Suppressor macrophage (primary cell): ENCODE measurements at places on chromosomes 16 and 17.

DNA sequence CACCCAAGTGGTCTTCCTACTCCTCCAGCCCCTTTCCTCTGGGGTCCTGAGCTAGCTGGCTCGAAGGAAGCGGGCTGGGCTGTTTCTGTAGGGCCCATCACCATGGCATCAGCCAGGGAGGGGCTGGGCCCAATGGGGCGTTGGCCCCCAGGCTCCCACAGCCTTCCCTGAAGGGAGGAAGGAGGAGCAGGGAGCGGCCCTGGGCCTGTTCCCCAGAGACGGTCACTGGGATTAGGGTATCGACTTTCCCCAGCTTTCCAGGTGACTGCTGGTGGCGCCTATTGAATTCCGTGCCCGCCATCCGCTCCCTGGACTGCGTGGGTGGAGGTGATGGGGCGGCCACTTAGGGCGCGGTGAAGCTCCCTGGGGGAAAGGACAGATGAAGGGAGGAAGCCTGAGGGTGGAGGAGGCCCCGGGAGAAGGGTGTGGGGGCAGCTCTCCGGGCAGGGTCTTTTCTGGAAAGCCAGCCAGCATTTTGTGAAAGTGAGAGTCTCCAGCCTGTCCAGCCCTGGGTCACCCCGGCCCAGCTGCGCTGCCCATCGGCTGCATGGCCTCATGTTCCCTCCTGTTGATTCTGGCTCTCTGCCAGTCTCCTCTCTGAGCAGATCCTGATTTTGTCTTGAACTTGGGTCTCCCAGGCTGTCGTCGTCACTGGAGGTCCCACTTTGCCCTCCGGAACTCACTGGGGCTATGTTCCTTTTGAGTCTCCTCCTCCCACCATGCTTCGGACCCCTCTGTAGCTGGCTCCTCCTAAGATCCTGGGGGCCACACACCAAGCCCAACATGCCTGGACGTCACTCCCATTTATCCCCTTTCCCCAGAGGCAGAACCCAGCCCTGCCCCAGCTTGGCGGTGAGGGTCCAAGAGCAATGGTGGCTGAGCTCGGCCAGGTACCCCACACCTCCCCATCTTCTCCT is 9.8 kb downstream of the NHERF1 start:
- DNase-seq, result no peak

DNA sequence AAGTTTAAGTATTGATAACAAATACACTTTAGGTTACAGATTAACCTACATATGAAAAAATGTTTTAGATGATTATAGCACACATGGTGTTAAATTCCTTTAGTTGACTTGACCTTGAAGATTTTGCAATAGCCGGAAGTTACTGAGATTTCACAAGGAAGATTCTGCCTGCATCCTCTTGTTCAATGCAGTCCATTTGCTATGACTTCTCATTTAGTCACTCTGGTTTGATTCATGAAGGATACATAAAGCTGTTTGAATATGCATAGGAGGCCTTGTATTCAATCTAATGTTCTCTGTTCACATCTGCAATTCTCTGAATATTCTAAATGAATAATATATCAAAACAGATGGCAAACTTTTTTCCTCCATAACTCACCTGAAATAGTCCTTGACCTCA is 870.2 kb upstream of the GOT2 start:
- DNase-seq, result no peak

- no peak for DNase-seq
Observed at GRCh38 chr16:6602405-6602804, 730.2 kb upstream of the RBFOX1 start.

GRCh38 chr16:3101018-3101840 is 2.1 kb upstream of the ZSCAN10 start:
- peak; percentile 53 for DNase-seq

GRCh38 chr16:47492428-47493377 is 31.6 kb downstream of the PHKB start:
- DNase-seq, result peak; percentile 88

DNA sequence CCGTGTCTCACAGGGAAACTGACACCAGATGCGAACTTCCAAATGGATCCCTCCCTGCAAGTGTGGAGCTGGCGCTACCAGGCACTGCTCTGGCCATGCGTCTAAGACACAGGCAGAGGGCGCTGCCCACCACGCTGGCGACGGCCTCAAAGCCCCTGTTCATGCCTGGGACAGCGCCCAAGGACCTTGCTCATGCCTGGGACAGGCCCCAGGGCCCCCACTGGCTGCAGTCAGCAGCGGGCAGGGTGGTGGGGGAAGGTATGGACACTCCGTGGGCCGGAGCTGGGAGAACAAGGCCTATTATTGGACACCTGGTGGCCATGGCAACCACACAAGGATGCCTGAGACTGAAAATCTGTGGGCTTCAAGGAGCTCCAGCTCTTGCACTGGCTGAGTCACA is 8.8 kb downstream of the ZG16B start:
- DNase-seq, result peak; percentile 79

DNA sequence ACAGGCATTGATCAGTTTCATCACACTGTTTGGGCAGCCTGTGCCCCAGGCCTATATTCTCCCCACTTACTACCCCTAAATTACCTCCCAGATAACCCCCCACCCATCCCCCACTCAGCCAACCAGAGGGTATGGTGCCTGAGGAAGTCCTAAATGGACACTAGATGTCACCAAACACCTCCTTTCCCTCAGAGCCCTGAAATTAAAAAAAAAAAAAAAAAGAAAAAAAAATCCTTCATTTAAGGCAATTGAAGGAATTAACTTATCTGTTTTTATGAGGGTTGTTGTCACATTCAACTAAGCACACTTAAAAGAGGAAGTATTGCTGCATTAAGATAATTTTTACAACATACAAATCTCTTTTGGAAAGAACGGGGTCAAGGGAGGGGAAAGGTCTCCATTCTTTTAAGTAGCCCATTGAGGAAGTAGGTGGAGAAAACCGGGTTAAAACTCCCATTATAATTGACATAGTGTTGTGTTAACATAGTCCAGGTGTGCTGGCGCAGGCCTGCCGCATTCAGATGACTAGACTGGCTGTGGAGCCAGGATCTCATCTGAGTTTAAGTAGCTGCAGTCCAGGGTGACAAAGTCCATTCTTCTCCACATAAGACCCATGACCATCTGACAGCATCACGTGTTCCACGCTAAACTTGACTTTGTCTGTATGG is 46.3 kb downstream of the SNX11 start:
- peak; percentile 36 for DNase-seq

DNA sequence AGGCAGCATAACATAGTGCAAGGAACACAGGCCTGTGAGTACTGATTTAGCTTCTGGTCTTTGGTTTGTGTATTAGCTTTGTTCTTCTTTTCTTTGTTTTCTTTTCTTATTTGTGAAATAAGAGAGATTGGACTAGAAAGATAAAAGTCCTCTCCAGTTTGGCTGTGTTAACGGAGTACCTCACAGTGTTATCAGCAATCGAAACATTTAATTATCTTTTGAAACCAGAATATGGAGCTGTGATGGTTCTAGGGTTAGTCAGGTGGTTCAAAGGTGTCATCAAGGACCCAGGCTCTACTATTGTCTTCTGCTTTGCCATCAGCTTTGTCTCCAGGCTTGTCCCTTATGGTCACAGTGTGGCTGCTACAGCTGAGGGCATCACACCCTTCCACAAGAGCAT is 25.6 kb downstream of the ADORA2B start:
- DNase-seq, result no peak

DNA sequence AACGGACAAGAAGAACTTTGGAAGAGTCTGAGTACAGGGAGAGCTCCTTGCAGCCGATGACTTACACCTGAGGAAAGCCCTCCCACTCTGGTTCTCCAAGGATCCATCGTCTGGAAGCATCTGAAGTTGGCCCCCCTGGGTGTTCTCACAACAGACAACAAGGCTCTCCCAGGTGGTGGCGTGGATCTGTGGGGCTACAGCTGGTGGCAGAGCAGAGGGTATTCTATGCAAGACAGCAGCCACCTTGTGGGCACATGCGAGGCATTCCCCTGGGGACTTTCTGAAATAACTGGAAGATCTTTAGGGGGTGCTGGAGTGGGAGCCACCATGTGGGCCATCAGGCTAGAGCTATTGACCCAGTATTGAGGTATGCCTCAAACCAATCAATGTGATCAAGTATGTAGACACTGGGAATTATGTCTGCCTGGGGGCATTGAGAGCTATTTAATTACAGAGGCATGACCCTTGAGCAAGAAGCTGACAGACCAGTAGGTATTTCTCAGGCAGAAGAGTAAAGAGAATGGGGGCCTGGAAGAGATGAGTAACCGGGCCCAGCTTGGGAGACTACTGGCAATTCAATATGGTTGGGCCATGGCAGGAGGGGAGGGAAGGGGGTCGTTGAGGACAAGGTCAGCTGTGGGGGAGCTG is 6.9 kb upstream of the KRT19 start:
- no peak for DNase-seq

DNA sequence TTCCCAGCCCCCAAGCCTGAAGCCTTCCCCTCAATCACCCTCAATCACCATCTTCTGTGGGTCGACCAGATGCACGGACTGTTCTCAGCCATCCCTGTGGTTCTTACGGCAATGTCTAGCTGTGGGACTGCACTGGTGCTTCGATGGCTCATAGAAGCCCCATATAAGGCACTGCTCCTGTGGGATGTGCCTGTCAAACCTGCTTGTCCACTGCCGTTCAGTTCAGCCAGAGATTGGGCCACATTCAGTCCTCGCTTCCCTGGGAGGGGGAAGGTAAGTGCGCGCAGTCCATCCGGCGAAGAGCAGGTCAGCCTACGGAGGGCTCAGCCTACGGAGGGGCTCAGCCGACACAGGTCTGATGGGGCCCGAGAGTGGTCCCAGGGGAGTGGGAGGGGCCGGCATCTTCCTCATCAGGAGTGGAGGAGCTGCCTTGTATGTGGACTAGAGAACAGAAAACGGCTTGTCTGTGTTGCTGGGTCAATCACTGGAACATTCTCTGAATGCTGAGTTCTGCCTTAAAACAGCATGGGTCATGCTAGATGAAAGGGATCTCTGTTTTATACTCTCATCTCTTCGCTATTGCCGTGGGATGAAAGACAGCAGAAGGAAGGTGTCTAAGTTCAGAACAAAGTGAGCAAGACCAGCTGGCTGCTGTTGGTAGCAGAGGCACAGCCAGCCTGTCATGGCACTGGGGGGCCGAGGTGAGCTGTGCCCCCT is at the start of gene CARD14:
TSS of gene CARD14 (plus strand) at position 247 of the 717 bp plus-strand sequence. CDS start 11,409 bp downstream, outside the sequence.
- no peak for DNase-seq

- DNase-seq, result no peak
Observed at GRCh38 chr16:67964477-67965131, 3.8 kb downstream of the SLC12A4 start.

- DNase-seq, result peak; percentile 44
Observed at GRCh38 chr17:17849845-17850373, 13.1 kb upstream of the SREBF1 start.

DNA sequence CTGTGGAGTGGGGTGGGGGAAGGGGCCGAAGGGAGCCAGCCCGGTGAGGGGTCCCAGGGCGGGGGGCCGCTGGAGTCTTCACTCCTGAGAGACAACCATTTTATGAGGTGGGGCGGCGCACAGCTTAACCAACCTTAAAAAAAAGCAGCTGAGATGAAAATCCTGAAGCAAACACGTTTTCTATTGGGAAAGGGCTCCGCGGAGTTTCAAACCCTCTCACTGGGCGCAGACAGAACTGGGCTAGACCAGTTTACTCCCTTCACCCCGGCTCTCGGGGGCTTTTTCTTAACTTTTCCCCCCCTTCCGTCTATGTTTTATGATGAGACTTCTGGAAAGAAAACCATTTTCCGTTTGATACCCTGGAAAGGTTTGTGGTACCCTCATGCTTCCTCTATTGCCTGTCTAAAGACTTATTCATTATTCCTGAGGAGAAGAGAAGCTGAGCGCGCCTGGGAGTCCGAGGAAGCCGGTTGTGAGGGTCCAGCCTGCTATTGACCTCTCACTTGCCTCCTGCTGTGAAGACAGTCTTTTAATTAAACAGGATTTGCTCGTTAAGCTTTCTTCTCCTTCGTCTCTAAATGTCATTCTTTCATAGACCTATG is 482 bp upstream of the SSH2 start:
- peak; percentile 39 for DNase-seq

DNA sequence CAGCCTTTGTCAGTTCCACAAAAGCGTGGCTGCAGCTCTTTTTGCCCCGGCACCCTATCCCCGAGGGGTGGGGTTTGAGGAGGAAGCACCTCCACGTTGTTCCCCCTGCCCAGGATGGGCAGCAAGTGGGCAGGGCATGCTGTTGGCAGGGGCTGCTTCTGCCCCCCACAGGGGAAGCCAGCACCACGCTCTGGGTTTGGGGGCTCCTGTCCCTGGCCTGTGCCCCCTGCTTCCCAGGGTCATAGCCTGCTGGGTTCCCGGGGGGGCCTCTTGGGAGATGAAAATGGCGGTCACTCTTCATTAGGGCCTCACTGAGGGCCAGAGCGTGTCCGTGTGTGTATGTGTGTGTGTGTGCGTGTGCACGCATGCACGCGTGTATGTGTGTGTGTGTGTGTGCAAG is 22.8 kb downstream of the LASP1 start:
- DNase-seq, result no peak

DNA sequence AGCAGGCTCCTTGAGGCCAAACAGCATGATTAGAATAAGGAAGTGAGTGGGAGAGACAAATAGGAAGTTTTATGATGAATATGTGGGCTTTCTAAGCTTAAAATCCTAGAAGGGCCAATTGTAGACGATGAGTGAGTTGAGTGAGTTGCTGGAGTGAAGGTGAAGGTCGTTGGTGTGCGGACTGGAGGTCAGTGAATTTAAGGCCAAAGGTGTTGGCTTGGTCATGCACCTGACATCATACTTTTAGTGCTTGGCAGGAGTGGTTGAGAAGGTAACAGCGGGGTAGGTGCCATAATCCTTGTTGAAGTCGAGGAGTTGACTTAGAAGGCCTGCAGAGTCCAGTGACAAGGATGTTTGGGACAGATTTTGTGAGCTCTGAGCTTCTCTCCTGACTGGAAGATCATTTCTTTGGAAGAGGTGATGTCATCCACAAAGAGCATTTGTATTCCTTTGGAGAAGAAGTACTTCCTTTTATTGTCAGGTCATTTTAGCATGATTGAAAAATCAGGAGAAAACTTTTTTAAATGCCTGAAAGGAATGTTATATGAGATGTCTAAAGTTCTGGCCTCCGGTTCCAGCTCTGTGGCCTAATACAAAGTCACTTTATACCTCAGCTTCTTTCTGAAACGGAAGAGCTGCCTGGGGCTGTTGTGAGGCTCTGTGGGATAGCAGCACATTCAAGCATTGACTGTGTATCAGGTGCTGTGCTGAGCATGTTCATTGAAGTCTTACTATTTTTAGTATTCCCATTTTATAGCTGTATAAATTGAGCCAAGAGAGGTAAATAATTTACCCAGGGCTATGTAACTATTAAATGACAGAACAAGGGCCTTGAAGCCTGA is 53.6 kb upstream of the TBX2 start:
- DNase-seq, result peak; percentile 45

- DNase-seq, result no peak
Observed at GRCh38 chr17:72192800-72193192, 72.0 kb downstream of the SOX9 start.

- peak; percentile 12 for DNase-seq
Observed at GRCh38 chr17:16980813-16981731, 9.2 kb upstream of the TNFRSF13B start.

GRCh38 chr17:58488428-58488890 is 251 bp upstream of the HSF5 start:
- no peak for DNase-seq

DNA sequence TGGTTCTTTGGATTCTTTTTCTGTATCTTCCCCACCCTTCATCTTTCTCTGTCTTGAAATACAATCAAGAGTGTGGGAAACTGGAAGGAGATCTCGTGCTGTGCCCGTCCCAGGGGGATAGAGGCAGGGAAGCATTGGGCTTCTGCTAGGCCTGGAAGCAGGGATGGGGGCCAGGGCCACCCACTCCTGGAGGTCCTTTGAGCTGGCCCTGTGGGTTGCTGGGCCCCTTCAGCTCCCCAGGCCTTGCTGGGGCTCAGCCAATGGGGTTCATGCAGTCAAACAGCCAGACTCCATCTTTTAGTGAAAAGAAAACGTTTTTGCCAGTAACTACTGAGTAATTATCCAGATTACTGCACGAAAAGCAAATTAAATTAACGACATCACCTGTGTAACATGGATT is 67.8 kb downstream of the CCDC182 start:
- no peak for DNase-seq
